Cerebellum (tissue), 4 donors: ENCODE measurements at places on chromosomes 6 and 20.
A peak's percentile ranks its signal among the peaks of the same experiment; 100 is the strongest.

- DNase-seq: no peak
Measured at GRCh38 chr20:5680192-5680591, 70.0 kb upstream of the SHLD1 start.

DNA sequence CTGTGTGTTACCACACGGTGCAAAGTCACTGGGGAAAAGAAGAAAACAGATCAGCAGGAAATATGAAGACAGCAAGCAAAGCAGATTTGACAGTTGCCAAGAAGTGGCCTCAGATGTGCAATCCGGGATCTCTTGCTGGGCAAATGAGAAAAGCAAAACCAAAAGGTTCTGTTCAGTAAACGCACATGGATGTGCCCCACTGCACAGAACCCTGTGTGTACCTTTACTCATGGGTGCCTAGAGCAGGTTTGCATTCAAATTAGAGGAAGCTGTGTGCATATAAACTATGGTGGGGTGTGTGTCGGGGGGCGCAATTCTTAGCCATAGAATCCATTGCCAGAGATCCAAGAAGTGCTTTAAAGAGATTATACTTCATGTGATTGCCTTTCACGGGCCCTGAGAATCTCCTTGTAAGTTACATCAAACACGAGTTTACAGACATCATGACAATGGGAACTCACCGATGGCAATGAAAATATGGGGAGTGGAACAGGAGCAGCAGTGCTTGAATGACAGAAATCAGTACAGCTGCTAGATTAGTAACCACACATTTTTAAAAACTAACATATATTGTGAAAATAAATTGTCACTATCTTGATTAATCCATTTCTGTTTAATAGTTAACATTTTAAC lies 154.3 kb downstream of the ADGRG6 start:
- DNase-seq: no peak

GRCh38 chr6:137341681-137342195 lies 122.6 kb upstream of the IFNGR1 start:
- peak; percentile 41 for DNase-seq

GRCh38 chr6:17193106-17193775 lies 87.9 kb upstream of the RBM24 start:
- no peak for DNase-seq

GRCh38 chr6:34181908-34182307 lies 36.0 kb upstream of the GRM4 start:
- no peak for DNase-seq
